Mesangial cell (primary cell): ENCODE measurements at places on chromosomes 13 and 19. TPM values are rescaled to one million over a fixed set of nuclear protein-coding genes. Genes with fewer than 3 reads are reported as not detected.

KLF16 gene
- 22.5 and 35.2 TPM in 2 replicates for total RNA-seq

EPN1 gene
- 112 and 155 TPM in 2 replicates for total RNA-seq

ITM2B gene
- total RNA-seq = 127 and 591 TPM in 2 replicates

CEACAM20 gene
- total RNA-seq = not detected in 2 replicates
